ENCODE measurements at places on chromosomes 3 and 15. TPM values are rescaled to one million over a fixed set of nuclear protein-coding genes. Genes with fewer than 3 reads are reported as not detected.

Gene NRG4
- not detected for total RNA-seq

Gene JAGN1
- 18.8 TPM for total RNA-seq

Gene IGF2BP2
- 18.7 TPM for total RNA-seq

Gene GOLGA8T
- total RNA-seq: not detected

Gene CLDN16
- total RNA-seq: not detected

Gene CPEB1
- 1.3 TPM for total RNA-seq

Gene SSUH2
- 1.00 TPM for total RNA-seq

Gene DAG1
- total RNA-seq: 122 TPM
